ENCODE measurements at places on chromosomes 16 and 17.

GRCh38 chr17:83159204-83160049, 80.0 kb downstream of the METRNL start:
- DNase-seq = no peak

GRCh38 chr16:27428026-27428785, 26.2 kb downstream of the IL21R start:
- peak; percentile 3 for DNase-seq

- DNase-seq = peak; percentile 36
Measured at GRCh38 chr16:85936816-85937215, 37.9 kb downstream of the IRF8 start.

DNA sequence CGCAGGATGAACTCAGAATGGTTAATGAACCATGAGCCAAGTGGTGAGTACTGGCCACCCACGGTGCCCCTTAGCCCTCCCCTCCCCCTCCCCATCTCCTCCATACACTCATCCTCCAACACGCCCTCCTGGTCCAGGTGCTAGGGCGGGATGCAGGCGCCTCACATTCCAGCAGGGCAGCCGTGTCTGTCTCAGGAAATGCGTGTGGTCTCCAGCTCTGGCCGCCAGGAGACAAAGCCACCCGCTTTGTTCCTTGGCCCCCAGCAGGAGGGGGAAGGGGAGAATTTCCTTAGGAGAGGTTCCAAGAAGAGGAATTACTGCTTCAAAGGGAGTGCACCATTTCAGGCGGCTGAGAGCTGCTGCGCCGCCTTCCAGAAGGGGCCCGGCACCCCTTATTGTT, 29.7 kb upstream of the RMI2 start:
- DNase-seq = no peak

GRCh38 chr17:27458524-27458908, 2.3 kb downstream of the KSR1 start:
- no peak for DNase-seq

All from stimulated activated CD4-positive, alpha-beta T cell treated with anti-CD3 and anti-CD28 coated beads, Interleukin-4, amount 100 ng/mL, for 24 hours (primary cell).